Upper lobe of right lung (tissue), 1 donor: ENCODE measurements at places on chromosomes 6 and 20. TPM values are rescaled to one million over a fixed set of nuclear protein-coding genes. Genes with fewer than 3 reads are reported as not detected.

- no peak for DNase-seq
Observed at GRCh38 chr20:34377072-34377847, 14.2 kb downstream of the ITCH start.

DNA sequence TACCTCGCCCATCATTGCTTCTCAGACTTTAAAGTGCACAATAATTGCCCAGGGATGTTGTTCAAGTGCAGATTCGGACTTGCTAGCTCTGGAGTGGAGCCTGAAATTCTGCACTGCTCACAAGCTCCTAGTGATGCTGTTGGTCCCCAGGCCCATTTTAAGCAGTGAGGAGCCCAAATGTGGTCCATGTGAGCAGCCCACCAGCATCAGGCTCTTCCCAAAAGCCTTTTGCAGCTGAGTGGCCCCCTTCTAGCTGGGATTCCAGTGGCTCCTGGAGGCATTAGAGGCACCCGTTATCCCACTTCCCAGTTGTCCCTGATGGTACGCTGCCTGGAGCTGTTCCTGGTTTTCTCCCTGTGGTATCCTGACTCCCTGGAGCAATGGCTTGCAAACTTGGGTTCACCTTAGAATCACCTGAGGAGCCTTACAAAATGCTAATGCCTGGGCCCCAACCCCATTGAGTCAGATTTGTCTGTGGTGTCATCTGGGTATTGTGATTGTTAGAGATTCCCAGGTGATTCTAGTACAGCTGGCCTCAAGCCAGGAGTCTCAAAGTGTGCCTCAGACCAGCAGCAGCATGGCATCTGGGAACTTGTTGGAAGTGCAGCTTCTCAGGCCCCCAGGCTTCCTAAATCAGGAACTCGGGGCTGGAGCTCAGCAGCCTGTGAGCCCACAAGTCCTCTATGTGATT lies 186.9 kb upstream of the SLC24A3 start:
- DNase-seq, result no peak

GRCh38 chr6:95352064-95352795 lies 225.1 kb upstream of the MANEA start:
- DNase-seq, result no peak

GRCh38 chr6:133300896-133301295 lies 59.7 kb downstream of the EYA4 start:
- DNase-seq, result no peak

ADGB gene
- not detected for total RNA-seq

FERMT1 gene
- total RNA-seq, result 2.4 TPM

KIF25 gene
- 0.96 TPM for total RNA-seq

IYD gene
- 1.2 TPM for total RNA-seq

TFAP2A gene
- 1.9 TPM for total RNA-seq
